ENCODE measurements at places on chromosomes 6 and 20.

DNA sequence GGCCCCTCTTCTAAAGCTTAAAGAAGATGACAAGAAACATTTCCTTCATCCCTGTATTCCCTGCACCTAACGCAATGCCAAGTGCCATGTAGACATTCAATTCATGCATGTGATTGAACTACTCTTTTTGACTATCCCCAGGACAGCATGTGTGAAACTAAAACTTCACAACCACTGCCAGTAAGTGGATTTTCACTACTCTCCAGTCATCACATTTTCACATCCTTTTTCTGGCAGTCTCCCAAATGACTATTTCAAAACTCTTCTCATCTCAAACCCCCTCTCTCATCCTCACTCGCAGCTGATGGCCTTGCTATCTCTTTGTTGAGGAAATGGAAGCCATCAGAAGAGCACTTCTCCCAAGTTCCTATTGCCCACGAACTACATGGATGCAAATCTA, 122.6 kb downstream of the OPRM1 start:
- no peak for DNase-seq

- DNase-seq, result no peak
Observed at GRCh38 chr6:83459663-83460062, 28.8 kb upstream of the ME1 start.

DNA sequence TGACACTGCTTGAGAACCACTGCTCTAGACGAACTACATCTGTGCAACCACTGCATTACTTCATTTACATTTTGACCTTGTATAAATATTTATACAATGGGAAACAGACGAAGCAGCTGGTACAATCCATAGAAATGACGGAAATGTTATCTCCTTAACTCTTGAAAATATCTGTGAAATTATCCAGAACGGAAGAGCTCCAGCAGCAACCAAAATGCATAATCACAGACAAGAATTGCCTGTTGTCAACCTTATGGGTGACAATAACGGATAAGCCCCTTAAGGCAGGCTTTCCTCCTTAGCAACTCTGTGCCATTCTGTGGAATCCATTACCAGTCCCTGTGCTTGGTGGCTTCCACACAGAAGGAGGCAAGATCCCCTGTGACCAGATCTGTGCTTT, 115.4 kb downstream of the DTNBP1 start:
- DNase-seq, result no peak

GRCh38 chr20:17503301-17504065, 27.7 kb downstream of the BFSP1 start:
- no peak for DNase-seq

DNA sequence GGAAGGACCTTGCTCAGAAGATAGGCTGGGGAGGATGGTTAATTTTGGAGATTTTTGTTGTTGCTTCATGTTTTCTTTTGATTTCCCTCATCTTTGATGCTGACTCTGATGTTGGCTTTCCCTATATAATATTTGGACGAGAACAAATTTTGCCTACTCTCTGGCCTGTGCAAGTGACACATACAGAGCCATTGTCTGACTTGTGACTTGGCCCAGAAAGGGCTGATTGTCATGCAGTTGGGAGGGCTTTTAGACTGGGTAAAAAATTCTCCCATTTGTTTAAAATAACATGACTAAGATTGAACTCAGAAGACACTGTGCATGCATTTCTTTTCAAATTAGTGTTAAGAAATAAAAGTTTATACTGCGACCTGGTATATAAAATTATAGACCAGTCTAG, 98.6 kb upstream of the SUPT3H start:
- no peak for DNase-seq

DNA sequence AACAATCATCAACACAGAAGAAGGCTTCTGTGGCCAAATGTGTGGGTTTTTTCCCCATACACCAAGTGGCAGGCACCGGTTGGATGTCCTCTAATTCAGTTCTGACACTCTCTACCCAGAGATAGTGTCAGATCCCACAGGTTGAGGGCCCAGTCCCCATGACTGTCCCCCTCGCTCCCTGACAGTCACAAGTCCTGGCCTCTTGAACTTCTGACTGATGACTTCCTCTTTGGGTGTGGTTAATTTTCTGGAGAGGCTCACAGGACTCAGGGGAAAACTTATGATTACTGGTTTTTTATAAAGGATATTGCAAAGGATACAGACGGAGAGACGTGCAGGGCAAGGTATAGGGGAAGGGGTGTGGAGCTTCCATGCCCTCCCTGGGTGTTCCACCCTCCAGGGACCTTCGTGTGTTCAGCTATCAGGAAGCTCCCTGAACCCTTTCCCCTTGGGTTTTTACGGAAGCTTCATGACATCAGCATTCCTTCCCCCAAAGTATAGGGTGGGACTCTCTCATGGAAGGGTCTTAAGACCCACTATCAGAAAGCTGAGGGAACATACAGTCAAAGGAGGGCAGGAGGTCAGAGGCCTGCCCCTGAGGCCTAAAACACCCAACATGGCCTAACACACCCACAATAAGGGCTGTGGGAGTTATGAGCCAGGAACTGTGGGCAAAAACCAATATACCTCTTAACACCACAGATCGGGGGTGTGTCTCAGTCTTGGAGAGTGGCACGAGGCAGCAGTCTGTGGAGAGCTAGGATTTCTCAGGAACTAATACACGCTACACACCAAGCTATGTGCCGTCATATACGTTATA, 33.3 kb downstream of the FARS2 start:
- no peak for DNase-seq

GRCh38 chr6:138592749-138593123, 93.4 kb upstream of the NHSL1 start:
- no peak for DNase-seq

DNA sequence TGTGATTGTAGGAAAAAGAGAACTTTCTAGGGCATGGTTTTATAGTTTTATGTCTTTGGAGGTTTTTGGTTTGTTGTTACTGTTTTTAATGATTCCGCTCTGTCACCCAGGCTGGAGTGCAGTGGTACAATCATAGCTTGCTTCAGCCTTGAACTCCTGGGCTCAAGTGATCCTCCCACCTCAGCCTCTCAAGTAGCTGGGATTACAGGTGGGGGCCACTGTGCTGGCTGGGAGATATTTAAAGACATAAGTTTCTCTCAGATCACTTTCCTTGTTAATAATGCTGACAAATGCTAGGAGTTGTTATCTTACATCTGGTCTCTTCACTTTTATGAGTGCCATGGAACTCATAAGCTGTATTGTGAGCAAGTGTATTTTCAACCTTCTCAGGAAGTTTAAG, 116.3 kb downstream of the SCAF8 start:
- DNase-seq, result no peak

All from iPS DF 6.9 (cell line).